ENCODE measurements at places on chromosomes 2 and 18.

- no peak for DNase-seq
Measured at GRCh38 chr2:147006736-147007141, 838.1 kb upstream of the ACVR2A start.

- no peak for DNase-seq
Measured at GRCh38 chr18:25349131-25349925, 2.6 kb downstream of the ZNF521 start.

GRCh38 chr2:201263779-201264178 is 3.4 kb downstream of the CASP8 start:
- peak; percentile 34 for DNase-seq

- no peak for DNase-seq
Measured at GRCh38 chr2:185202381-185202780, 536.2 kb upstream of the FSIP2 start.

DNA sequence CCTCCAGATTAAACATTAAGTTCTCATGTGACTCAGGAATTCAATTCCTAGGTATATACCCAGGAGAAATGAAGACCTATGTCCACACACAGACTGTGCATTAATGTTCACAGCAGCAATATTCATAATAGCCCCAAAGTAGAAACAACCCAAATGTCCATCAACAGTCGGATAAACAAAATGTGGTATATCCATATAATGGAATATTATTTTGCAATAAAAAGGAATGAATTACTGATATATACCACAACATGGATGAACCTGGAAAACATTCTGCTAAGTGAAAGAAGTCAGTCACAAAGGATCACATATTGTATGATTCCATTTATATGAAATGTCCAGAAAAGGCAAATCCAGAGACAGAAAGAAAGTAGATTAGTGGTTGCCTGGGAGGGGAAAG is 20.5 kb downstream of the PELI1 start:
- DNase-seq: no peak

- no peak for DNase-seq
Measured at GRCh38 chr2:191866195-191866594, 19.3 kb upstream of the CAVIN2 start.

DNA sequence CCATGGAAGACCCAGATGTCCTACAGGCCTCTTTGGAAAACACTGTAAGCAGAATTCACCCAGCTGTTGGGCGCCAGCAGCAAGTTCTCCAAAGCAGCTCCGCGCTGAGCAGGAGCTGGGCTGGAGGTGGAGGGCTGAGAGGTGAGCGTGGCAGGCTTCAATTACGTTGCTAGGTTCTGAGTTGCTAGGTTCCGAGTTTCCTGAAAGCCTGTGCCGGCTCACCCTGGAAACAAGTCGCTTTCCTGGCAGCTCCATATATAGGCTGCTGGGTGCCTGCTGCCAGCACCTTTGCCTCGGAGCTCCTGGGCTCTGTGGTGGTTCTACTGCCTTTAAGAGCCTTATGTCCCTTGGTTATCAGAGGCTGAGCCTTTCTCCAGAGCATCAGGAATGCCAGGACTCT is 14.4 kb upstream of the EGR4 start:
- no peak for DNase-seq

DNA sequence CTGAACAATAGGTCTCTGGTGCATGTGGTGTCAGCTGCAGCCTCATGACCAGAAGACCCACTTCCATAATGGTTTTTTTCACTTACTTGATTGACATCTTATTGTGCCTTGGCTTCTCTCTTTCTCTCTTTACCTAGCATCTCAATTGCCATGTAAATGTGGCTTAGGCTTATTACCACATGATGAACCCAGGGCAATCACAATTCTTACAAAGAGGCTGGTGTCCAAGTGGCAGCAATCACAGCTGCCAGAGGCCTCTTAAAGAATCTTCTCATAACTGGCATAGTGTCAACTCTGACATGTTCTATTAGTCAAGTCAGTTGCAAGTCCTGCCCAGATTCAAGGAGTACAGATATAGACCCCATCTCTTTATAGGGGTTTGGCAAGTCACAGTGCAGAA is 1224.8 kb downstream of the SUCLG1 start:
- no peak for DNase-seq

GRCh38 chr2:121501031-121501430 is 29.6 kb upstream of the RNU4ATAC start:
- no peak for DNase-seq

DNA sequence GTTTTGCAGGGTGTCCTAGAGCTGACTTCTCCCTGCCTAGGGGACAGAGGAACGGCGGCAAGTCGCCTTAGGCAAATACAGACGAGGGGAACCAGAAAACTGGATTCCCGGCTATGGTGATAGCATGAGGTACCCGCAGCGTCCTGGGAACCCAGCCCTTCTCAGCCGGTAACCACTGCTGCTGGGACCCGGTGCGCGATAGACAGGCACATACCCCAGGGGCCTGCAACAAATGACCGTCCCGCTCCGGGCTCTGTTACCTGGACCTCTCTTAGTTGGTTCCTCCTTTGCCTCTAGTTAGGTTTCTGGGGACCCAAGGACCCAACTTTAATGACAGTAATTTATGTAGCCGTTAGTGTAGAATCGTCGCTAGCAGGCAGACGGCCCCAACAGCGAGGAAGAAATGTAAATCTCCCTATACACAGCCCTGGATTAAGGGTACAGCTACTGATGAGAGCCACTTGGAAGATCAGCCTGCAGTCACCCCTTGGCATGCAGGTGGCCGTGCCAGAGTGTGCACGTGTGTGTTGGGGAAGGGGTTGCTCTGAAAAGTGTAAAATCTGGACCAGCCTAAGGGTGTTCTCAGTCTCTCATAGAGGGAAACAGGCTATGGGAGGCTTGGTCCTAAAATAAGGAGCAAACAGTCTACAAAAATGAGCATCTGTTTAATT is 819 bp upstream of the SERPINE2 start:
- DNase-seq: no peak

DNA sequence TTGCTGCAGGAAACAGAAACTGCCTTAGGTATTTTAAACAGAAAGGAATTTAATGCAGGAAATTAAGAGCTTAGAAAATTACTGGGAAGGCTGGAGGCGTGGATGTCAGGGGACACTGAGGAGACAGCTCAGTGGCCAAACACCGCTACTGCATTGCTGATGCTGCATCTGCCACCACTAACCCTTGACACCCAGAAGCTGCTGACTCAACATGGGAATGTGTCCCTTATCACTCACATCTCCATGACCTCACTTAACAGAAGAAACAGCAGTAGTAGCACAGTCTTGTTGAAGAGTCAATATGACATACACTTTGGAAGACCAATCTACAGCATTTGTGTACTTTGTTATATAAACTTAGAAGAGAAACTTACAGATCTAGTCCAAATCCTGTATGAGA is 906.1 kb downstream of the SLC4A3 start:
- no peak for DNase-seq

DNA sequence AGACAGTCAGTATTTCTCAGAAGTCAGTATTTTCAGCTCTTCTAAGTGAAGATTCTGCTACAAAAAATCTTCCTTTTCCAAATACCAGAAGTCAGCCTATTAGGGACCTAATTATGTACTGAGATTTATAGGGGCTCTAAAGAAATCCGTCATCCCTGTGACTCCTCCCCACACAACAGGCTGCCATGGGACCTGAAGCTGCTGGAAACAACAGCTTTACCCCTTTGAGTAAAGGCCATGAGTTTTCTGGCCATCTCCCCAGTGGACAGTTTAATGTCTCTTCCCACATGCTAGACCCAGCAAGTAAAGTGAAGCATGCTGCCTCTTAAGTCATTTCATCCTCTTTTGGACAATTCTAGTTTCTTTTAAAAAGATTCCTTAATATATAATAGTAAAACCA is 255.7 kb upstream of the ACVR2A start:
- DNase-seq: no peak
